Mammary microvascular endothelial cell (primary cell): ENCODE measurements at places on chromosomes 4 and X. TPM values are rescaled to one million over a fixed set of nuclear protein-coding genes. Genes with fewer than 3 reads are reported as not detected.

The SLC25A43 gene
- total RNA-seq: 21.2 and 22.1 TPM in 2 replicates

The CXorf65 gene
- not detected in 2 replicates for total RNA-seq

The TLR6 gene
- total RNA-seq: 1.3 and 1.4 TPM in 2 replicates

The TMEM154 gene
- total RNA-seq: 13.3 and 14.3 TPM in 2 replicates

The FHL1 gene
- total RNA-seq: 95.5 and 117 TPM in 2 replicates

The SCML2 gene
- total RNA-seq: 1.1 and 1.6 TPM in 2 replicates
